CD14-positive monocyte (primary cell): ENCODE measurements at places on chromosomes 7 and 10.

DNA sequence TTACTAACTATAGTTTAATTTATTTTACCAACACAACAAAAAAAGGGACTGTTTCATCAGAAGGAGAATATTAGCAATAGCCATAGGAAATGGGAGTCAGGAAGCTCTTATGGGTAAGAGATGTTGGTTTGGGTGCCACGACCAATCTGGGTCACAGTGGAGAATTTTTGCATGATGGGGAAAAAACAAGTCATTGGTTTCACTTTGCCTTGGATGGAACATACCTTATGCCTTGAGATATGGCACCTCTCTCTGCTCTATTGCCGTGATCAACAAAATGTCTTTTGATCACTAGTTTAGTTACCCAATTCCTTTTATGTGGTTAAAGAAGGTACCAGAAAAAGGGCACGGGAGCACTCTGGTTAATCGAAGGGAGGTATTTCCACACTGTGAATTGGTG lies 48.2 kb downstream of the PNLIPRP3 start:
- no peak for DNase-seq

GRCh38 chr7:11843113-11843765 lies 11.2 kb upstream of the THSD7A start:
- no peak for DNase-seq

DNA sequence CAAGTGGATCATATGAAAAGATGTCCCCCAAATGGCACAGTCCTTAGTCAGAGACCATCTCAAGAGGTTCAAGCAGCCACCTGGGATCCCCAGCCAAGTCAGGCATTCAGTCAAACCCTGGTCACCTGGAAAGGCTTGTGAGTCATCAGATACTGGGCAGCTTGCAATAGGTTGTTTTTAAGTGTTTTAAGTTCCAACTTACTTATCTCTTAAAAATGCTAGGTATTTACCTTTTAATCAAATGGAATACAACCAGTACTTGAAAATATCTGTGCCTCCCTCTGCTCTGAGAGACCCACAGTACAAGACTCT lies 262.2 kb downstream of the WDR11 start:
- no peak for DNase-seq

GRCh38 chr7:3914051-3914775 lies 613.2 kb downstream of the SDK1 start:
- DNase-seq = peak; percentile 20

DNA sequence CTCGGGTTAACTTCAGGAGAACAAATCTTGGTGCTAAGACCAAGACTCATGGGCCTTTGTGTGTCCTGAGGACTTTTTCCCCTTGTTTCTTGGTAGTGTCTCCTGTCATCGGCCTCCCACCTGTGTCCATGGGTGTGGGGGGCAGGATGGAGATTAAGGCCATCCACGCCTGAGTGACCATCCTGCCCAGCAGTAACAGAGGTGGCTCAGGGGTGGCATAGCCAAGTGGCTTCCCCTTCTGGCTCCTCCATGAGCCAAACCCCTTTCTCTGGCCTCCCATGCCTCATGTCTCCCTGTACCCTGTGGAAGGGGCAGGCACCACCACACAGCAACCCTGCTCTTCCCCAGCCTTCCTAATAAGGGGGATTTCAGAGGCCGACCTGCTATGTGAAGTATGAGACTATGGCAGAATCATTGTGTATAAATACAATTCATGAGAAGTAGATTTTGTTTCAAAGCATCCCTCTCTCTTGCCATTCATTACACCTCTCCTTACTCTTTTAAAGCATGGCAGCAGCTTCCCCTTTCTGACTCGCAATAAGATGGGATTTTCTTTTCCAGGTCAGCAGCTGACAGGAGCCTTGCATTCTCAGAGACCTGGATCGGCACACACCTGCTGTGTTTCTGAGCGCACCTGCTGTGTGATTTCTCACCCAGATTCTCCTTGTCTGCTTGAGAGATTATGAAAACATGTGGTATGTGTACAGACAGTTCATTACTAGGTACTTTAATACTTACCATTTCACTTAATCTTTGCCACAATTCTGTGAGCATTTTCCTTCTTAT lies 102.5 kb downstream of the XPNPEP1 start:
- DNase-seq = no peak

DNA sequence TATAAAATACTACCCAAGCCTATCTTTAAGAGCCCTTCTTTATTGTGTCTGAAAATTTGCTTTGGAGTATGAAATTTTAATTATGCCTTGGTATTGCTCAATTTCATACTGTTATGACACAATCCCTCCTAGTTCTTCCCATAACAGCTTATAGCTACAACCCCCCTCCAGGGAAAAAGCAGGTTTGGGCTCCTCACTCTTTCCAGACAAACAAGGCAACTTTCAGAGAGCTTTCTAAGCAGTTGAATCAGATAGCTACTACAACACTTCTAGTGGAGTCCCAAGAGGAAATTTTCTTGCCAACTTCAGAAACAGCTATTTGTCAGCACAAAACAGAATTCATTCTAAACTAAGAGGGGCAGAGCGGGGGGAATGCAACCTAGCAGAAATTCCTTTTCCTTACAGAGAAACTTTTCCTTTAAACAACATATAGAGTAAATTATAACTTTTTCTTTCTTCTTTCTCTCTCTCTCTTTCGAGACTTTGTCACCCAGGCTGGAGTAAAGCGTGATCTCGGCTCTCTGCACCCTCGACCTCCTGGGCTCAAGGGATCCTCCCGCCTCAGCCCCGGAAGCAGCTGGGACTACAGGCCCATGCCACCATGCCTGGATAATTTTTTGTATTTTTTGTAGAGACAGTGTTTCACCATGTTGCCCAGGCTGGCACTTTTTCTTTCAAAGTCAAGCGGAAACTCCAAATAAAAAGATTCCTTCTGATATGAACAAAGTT lies 26.0 kb upstream of the JMJD1C start:
- peak; percentile 36 for DNase-seq

DNA sequence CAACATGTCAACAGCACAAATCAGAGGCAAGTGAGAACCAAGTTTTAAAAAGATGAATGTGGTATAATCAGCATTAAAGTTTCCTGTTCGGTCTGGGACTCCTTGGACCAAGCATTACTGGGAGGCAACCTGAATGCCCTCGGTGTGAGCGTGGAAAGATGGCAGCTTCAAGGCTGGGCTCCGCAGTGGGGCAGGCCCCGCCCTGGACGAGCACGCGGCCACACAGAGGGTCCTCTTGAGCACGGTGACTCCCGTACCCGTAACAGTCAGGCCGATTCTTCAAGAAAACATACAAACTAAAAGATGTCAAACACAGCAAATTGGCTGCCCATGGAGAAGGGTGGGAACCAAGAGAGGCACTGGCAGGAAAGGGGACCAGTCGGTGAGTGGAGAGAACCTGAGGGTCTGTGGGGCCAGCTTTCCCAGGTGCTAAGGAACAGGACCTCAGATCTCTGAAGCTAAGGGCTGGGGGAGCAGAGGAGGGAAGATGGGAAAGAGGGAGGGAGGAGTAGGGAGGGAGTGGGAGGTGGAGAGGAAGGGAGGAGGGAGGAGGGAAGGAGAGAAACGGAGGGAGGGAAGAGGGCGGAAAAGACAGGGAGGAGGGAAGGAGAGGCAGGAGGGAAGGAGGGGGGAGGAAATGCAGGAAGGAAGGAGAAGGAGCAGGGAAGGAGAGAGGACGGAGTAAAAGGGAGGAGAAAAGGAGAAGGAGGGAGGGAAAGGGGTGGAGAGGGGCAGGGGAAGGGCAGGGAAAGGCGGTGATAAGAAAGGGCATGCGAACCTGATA lies 71.2 kb upstream of the FAM20C start:
- DNase-seq = no peak

- peak; percentile 23 for DNase-seq
Observed at GRCh38 chr10:29828956-29829355, 194.2 kb upstream of the SVIL start.

- no peak for DNase-seq
Observed at GRCh38 chr7:150968734-150969372, 9.3 kb downstream of the KCNH2 start.

GRCh38 chr7:121385800-121386179 lies 10.3 kb downstream of the FAM3C start:
- DNase-seq = peak; percentile 66

- no peak for DNase-seq
Observed at GRCh38 chr10:15603446-15604011, 116.2 kb downstream of the ITGA8 start.

DNA sequence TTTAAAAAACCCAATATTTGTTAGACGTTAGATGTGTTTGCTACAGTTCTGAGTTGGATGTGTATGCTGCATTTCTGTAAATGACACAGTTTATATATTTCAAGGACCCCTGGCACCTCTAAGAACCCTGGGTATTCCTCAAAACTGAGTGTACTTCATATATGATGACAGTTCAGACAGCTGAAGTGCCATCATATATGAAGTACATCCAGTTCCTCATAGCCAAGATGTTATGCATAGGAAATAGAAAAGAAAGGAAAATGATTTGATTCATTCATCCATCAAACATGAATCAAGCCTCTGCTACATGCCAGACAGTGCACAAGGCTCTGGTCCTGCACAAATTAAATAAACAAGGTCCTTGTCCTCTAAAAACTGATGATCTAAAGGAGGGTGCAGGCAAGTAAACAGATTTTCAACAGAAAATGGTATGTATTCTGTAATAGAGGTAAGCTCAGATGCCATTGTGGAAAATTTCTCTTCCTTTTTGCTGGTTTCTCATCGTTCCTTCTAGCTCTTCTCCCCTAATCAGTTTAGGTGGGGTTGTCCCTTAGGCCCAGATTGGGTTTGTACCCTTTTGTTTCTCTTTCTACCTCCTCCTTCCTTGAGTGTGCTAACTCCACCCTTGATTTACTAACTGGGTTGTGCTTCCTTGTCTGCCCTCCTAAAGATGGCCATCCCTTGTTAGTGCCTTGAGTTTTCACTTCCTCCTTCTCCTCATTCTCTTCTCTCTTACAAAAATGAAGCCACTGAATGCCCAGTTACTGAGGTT lies 25.3 kb upstream of the SMIM30 start:
- no peak for DNase-seq

GRCh38 chr7:47714669-47715607 lies 133.0 kb upstream of the TNS3 start:
- no peak for DNase-seq
